Activated CD8-positive, alpha-beta memory T cell treated with anti-CD3 and anti-CD28 coated beads for 24 hours (primary cell): ENCODE measurements at places on chromosomes 5 and 9.

DNA sequence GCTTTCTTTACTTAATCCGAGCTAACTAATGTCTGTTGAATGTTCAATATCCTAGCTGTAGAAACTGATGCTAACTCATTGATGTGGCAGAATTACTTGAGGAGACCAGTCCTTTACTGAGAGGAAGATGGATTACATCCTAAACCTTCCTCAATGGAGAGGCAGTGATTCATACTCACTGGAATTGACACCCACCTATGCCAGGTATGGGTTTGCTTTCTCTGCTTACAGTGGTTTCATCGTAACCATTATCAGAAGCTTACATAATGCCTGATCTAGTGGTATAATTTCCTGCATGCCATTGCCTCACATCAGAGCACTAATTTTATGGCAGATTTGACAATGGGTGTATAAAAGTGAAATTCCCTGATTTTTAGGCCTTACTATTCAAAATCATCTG, 384.7 kb downstream of the ANXA1 start:
- DNase-seq: no peak

DNA sequence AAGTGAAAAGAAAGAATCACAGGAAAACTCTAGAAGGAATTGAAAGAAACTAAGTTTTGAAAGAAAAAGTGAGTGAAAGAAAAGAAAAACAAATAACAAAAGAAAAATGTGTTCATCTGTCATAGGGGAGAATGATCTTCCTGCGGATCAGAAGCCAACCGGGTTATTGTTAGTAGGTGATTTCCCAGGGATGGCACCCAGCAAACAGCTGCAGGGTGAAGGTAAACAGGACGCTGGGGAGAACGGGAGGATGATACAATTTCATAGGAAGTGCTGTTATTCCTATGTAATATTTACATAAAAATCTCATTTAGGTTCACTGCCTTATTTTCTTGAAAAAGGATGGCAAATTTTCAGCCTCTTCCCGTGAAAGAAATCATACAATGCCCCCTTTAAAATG, 72.4 kb upstream of the LHFPL2 start:
- no peak for DNase-seq

DNA sequence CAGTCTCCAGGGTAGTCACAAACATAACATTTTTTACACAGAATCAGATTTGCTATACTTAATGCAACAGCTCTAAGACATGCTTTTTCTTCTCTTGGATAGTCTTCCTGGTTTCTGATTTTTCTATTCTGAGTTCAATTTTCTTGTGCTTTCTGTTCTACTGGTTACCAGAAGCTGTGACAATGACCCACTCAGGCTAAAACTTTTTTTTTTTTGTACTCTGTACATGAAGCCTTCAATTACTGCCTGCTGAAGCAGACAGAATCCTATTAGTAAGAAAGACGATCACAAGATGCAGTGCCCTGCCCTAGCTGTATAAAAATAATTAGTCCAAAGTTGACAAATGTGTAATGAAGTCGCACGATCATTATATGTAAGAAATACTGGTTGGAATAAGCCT, 231.1 kb upstream of the TBCA start:
- DNase-seq: no peak

DNA sequence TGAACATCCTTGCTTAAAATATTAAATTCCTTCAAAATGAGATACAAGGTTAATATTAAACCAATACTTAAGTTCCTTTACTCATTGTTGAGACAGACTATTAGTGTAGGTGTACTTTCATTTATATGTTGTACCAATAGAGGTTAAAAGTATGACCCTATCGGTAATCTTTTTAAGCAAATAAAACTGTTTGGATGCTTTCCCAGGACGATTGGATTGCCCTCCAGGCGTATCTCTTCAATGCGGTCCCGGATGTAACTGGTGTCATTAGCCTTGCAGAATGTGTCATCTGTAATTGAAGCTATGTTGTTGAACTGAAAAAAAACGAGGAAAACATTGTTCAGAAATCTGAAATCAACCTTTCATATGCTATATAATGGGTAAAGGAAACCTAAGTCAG, 18.9 kb downstream of the OGN start:
- DNase-seq: no peak

DNA sequence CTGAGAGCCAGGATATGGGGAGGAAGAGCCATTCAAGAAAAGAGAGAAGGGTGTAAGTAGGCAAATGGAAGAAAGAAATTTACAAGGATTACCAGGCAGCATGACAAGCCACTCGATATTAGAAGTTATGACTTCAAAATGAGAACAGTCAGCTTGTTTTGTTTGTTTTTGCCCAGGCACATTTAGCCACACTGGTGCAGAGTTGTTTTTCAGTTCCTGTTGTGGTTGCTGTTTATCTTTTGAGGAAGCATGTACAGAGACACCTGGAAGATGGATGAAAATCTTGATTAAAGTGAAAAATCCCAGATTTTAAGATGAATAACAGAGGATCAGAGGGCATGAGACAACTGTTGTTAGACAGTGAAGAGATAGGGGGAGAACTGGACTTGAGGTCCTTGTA, 199.1 kb downstream of the MTRR start:
- DNase-seq: no peak

DNA sequence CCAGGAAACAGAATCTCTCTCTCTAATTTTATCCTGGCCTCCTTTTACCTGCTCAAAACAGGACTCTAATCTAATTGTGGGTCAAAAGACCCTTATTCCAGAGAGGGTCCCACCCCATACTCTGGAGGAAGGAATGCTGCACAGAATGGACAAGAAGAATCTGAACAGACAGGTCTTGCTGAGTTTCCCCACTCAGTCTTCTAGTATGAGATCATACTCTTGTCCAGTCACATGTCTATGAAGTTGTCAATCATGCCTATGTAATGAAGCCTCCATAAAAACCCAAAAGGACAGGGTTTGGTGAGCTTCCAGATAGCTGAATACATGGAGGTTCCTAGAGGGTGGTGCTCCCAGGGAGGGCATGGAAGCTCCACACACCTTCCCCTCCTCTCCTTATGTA, 123.9 kb upstream of the FER start:
- DNase-seq: no peak

DNA sequence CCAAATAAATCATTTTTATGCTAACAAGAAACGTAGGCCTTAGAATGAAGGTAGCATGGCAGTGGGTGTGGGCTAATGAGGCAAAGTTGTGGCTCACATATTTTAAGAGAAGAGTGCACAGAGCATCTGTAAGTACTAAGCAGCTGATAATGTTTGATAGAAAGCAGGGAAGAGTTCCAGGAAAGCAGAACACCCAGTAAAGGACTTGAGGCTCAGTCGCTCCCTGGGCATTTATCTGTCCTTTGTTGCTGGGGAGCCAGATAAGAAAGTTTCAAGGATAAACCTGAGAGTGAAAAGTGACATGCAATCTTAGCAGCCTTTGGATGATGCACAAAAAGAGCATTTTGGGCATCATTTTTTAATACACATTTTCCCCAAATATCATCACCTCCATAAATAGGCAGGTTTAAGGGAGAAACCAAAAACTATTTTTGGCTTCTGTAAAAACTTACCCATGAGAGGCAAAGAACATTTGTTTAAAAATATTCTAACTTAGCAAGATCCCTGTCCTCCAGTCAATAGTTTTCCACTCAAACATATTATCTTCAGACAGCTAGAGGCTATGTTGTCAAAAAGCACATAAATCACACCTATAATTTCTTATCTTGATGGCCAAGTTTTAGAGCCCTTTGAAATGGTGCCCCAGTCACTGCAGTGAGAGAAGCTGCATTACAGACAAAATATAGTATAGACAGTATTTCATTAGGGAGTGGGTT, 3.4 kb downstream of the FREM1 start:
- DNase-seq: no peak

- DNase-seq: no peak
Observed at GRCh38 chr9:38526591-38526990, 93.8 kb downstream of the ANKRD18A start.

DNA sequence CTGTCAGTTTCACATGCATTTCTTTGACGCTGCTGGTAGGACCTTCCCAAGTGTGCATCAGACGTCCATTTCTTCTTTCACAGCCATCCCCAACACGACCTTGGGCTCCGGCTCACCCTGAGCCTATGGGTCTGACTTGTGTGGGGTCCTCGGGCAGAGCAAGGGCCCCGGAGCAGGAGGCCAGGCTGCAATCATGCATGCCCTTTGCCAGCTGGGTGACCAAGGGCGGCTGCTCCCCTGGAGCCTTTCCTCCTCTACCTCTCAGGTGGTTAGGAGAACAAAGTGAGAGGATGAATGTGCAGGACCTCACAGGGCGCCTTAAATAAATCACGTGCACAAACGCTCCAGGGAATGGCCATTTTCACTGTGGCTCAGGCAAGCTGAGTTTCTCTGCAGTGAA, 33.2 kb downstream of the TERT start:
- DNase-seq: no peak

GRCh38 chr5:52177193-52177592, 610.5 kb upstream of the ITGA1 start:
- no peak for DNase-seq

DNA sequence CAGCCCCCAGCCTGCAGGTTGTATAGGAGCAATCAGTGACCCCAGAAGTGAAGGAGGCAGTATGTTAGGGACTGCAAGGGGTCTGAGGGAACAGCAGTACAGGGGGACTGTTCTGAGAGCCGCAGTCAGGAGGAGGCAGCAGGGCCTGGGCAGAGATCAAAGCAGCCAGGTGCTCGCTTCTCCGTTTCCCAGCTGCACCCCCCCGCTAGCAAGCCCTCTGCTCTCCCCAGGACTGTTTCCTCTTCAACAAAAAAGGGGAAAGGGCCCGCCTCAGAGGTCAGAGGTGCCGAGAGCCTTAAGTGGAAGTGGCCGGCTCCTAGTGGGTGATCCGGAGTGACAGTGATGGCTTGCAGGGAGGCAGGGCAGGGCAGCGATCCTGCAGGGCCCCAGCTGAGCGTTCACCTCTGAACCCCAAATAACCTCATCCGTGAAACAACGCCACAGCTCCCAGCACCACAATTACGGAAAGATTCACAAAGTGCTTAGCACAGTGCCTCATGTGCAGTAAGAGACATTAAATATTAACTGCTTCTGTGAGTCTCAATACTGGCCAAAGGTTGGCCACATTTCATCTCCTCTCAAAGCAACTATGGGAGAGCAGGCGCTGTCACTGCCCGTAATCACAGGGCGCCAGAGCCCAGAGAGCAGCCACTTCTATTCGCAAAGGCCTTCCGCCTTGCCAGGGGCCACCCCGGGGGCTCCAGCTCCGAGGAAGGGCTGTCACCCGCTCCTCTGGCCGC, 8.0 kb downstream of the CLPTM1L start:
- no peak for DNase-seq

- DNase-seq: no peak
Observed at GRCh38 chr5:5239191-5239590, 99.1 kb downstream of the ADAMTS16 start.

- DNase-seq: no peak
Observed at GRCh38 chr9:91572811-91573210, 149.2 kb upstream of the NFIL3 start.

GRCh38 chr5:115160975-115161475, 8.7 kb downstream of the TRIM36 start:
- DNase-seq: no peak

DNA sequence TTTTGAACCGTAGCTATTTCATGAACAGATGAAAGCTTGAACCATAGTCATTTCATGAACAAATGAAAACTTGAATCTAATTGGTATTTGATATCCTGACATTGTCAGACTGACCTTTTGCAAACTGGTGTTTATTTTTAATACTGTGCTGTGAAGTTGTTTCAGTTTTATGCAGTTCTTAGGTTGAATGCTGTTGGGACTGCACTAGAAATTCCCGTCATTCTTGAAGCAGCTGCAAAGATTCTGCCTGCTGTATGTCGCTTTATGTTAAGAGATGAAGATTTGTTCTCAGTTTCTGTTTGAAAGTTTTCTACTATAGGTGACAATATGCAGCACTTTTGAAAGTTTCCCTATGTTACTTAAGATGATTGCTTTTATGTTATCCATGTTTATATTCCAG, 22.5 kb upstream of the FAM120AOS start:
- DNase-seq: no peak

DNA sequence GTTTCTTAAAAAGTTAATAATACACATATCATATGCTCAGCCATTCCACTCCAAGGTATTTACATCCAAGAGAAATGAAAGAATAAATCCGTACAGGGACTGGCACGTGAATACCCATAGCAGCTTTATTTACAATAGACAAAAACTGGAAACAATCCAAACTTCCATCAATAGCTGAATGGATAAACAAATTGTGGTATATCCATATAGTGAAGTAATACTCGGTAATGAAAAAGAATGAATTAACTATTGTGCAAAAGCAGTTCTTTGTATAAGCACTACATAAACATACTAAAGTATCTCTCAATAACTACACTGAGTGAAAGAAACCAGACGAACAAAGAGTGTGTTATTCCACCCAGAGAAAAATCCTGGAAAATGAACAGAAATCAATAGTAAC, 17.6 kb downstream of the COL23A1 start:
- DNase-seq: no peak

DNA sequence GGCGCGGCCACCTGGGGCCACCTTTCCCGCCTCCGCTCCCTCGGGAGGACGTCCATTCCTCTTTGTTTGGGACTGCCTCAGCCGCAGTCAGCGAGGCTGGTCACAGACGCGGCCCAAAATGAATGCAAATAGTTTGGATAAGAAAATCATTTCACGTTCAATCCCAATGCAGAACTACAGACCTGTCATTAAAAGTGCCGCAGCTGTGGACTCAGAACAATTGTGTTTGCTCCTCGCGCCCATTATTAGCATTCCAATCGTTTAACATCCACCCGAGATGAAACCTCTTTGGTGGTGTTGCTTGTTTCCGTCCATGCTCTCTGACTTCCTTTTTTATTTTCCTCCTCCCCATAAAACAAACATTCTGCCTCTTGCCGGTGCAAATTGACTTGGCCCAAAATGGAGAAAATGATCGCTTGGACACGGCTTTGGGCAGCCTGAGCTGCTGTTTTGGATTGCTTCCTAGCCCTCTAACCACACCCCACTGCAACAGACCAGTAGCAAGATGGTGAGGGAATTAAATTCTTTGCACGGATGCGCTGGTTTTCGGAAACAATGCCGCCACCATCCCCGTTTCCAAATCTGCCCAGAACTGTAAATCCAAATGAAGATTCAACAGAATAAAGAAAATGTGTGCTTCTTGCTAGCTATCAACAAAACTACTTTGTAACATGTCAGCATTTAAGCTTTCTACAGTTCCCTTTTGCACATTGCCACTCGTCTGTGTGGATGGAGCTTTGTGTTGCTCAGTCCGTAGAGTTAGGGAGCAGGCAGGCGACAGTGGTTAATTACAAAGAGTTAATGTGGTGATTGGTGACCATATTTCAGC, 784 bp downstream of the NLN start:
- no peak for DNase-seq
